Omental fat pad (tissue), 4 donors: ENCODE measurements at places on chromosomes 6 and 20.

GRCh38 chr6:2237001-2237400 is 8.4 kb downstream of the GMDS start:
- DNase-seq: no peak

DNA sequence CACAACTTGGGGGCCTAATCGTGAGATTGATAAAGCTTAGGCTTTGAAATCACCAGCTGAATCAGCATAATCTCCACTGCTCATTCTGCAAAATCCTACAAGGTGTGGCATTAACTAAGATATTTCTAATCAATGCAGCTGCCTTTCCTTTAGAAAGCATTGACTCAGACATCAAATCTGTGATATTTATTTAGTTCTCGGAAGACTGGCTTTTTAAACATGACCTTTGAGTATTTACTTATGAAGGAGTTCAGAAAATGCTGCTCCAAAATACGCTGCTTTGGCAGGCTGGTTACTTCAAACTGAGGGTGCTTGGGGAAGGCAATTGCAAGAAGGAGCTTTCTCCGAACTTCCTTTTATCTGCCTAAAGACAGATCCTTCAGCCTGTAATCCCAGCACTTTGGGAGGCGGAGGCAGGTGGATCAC is 23.7 kb upstream of the FUCA2 start:
- DNase-seq: no peak

GRCh38 chr20:23155141-23155590 is 69.0 kb upstream of the CD93 start:
- DNase-seq: no peak

- no peak for DNase-seq
Observed at GRCh38 chr6:111416529-111416928, 66.5 kb downstream of the REV3L start.

DNA sequence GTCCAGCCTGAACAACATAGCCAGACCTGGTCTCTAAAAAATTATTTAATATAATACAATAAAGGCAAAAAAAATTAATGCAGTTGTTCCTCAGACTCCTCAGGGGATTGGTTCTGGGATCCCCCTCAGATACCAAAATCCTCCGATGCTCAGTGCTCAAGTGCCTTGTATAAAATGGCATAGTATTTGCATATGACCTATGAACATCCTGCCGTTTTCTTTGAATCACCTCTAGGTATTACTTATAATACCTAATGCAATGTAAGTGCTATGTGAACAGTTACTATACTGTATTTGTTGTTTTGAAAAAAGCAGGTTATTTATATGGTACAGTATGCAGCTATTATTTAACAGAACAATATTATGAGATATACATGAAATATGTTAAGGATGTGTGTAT is 43.3 kb downstream of the RNGTT start:
- no peak for DNase-seq

DNA sequence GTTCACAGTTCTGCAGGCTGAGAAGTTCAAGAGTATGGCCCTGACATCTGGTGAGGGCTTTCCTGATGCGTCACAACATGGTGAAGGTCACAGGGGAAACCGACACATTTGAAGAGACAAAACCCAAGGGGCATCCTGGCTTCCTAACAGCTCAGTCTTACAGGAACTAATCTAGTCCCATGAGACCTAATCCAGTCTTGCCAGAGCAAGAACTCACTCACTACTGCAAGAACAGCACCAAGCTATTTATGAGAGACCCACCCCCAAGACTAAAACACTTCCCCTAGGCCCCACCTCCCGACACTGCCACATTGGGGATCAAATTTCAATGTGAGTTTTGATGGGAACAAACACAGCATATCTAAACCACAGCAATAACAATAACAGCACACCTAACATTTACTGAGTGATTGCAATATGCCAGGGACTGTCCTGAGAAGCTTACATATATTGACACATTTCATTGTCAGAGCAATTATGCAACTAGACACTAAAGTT is 46.6 kb downstream of the TPBG start:
- no peak for DNase-seq

- no peak for DNase-seq
Observed at GRCh38 chr6:157800420-157801237, 22.4 kb upstream of the SNX9 start.

GRCh38 chr6:4067673-4068072 is 11.3 kb downstream of the FAM217A start:
- no peak for DNase-seq
